ENCODE measurements at places on chromosomes 11 and 22.

- no peaks in the 10 kb centered on the region for H3K27me3 ChIP-seq
- DNase-seq: peak; percentile 0
- H3K36me3 ChIP-seq: no peaks in the 10 kb centered on the region
- H3K4me1 ChIP-seq: no peaks in the 10 kb centered on the region
- H3K4me3 ChIP-seq: no peak overlapping the region
Measured at GRCh38 chr11:97815667-97816066, 1205.1 kb upstream of the CNTN5 start.

DNA sequence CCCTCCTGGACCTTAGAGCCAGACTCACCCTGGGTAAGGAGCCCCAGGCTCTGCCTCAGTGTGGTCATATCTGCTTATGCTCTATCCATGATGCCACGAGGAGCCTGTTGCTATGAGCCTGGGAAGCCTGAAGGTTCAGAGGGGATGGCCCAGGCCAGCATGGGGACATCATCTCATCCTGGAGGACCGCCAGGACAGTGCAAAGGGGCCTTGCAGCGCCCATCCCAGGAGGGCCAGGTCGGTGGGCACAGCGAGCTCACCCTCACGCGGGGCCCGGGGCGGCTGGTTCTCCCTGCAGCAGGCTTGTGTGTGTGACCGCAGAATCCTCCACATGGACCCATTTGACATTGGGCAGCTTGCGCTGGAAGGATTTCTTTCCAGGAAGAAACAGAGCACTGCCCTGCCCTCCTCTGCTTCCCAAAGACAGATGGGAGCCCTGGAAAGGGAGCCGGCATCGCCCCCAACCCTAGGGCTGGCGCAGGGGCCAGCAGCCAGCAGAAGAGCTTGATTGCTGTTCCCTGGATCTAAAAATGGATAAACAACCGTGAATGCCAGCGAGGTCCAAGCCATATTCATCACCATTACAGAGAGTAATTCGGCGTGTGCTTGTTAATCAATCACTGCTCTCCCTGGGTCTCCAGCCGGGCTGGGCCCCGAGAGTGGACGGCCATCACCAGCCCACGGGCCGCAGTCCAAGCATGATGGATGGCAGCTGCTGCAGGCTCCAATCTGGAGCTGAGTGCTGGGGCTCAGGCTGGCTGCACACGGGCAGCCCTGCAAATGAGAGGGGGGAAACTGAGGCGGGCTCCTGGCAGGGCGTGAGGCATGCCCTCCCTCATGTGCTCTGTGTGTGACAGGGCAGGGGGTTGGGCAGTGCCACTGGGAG, 739.7 kb downstream of the BRD1 start:
- no peak overlapping the region for H3K4me3 ChIP-seq
- H3K36me3 ChIP-seq: no peaks in the 10 kb centered on the region
- H3K27ac ChIP-seq: no peak overlapping the region
- H3K4me1 ChIP-seq: no peaks in the 10 kb centered on the region

DNA sequence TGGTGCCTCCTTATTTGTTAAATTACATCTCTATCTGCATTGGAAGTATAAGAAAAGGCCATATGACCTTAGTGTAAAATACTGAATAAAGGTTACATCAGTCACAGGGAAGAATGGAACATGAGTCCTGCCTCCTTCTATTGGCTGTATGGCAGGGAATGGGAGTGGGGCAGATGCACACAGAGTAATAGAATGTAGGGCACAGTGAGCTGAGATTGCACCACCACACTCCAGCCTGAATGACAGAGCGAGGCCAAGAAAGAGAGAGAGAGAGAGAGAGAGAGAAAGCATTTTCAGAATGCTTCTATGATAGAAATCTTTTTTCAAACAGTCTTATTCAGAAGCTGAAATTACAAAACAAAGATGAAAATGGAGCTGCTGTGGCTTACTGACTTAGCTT, 58.8 kb downstream of the SLN start:
- H3K36me3 ChIP-seq: no peaks in the 10 kb centered on the region
- DNase-seq: no peak

DNA sequence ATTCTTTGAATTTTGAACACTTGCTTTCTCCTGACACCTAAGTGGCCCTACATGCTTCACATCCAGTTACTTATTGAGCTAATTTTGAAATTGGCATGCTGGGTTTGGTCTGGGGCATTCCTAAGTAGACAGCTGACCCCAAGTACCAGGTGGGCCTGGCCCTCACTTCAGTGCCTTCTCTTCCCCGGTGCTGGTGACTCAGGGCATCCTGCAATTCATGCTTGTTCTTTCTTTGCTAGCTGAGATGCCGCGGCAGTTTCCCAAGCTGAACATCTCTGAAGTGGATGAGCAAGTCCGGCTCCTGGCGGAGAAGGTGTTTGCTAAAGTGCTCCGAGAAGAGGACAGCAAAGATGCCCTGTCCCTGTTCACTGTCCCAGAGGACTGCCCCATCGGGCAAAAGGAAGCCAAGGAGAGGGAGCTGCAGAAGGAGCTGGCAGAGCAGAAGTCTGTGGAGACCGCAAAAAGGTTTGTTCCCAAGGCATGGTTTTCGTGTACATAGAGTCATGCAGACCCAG, 6.3 kb downstream of the AMPD3 start:
- H3K27ac ChIP-seq: no peak overlapping the region
- H3K27me3 ChIP-seq: no peaks in the 10 kb centered on the region
- H3K4me3 ChIP-seq: no peak overlapping the region
- H3K36me3 ChIP-seq: peaks cover 37% of the 10 kb centered on the region

DNA sequence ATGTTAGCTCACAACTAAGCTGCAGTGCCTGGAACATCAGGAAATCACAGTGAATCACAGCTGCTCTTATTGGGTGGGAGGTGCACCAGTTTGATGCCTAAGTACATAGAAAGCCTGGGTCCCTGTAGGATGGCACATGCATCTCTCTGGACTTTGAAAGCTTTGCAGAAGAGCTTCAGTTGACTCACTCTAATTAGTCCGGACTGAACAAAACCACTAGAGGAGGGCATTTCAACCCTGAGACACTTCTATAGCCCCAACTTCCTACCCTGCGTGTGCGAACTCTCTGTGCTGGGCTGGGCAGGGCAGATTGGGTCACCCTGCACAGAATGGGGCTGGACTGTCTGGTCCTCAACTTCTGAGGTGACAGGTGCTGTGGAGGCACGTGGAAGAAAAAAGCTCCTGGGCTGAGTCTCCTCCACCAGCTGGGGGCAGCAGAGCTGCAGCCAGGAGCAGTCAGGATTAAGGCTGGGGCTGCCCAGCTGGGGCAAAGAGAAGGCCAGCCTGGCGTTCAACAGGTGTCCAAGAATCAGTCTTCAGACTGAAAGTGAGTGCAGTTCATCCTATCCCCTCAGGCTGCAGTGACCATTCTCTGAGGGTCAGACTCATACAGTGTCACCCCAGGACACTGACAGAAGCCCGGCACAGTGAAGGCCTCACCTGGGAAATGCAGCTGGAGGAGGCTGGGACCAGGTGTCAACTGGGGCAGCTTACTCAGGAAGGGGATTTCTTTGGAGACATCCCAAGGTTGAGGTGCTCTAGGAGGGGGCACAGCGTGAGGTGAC, 22.1 kb downstream of the GGTLC2 start:
- H3K27ac ChIP-seq: no peak overlapping the region
- H3K27me3 ChIP-seq: peaks cover 39% of the 10 kb centered on the region
- no peaks in the 10 kb centered on the region for H3K36me3 ChIP-seq

GRCh38 chr11:100731471-100731870, 44.4 kb downstream of the ARHGAP42 start:
- H3K36me3 ChIP-seq: no peaks in the 10 kb centered on the region
- H3K27me3 ChIP-seq: no peaks in the 10 kb centered on the region
- no peak overlapping the region for H3K27ac ChIP-seq
- no peak overlapping the region for H3K4me3 ChIP-seq
- no peak for DNase-seq

GRCh38 chr22:42368379-42369249, 63.6 kb downstream of the NFAM1 start:
- H3K27ac ChIP-seq: no peak overlapping the region
- peaks cover 62% of the 10 kb centered on the region for H3K27me3 ChIP-seq
- peak overlapping the region; percentile 43 for H3K4me3 ChIP-seq
- peaks cover 1% of the 10 kb centered on the region for H3K4me1 ChIP-seq
- no peak for DNase-seq

DNA sequence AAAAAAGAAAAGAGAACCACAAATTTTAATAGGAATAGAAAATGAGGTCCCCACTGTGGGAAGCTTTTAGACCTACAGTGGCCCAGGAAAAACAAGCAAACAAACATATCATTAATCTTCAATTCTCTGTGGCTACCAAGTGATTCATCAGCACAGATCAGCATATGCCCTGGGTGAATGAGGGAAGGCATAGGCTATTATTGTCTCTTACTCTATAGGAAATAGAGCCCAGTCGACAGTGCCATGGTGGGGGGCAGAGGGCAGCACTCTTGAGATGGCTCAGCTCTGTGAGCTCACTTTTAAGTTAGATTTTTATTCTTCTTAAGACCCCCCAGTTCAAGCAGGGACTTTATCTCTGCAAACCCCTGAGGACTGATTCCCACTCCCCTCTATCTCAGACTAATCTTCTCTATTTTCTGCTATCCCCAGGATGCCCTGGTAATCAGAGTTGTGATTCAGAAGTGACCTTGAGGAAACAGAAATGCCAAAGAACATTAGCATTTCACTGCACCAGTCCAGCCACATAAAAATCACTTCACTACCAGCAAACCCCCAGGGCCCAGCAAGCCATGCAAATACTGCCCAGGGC, 9.5 kb upstream of the FEZ1 start:
- H3K27ac ChIP-seq: no peak overlapping the region
- no peaks in the 10 kb centered on the region for H3K36me3 ChIP-seq
- DNase-seq: no peak

GRCh38 chr11:90223248-90223585, 368 bp upstream of the CHORDC1 start:
- H3K36me3 ChIP-seq: no peaks in the 10 kb centered on the region
- H3K4me1 ChIP-seq: peaks cover 4% of the 10 kb centered on the region
- peak overlapping the region; percentile 97 for H3K4me3 ChIP-seq
- no peaks in the 10 kb centered on the region for H3K27me3 ChIP-seq
- H3K27ac ChIP-seq: peak overlapping the region; percentile 67

DNA sequence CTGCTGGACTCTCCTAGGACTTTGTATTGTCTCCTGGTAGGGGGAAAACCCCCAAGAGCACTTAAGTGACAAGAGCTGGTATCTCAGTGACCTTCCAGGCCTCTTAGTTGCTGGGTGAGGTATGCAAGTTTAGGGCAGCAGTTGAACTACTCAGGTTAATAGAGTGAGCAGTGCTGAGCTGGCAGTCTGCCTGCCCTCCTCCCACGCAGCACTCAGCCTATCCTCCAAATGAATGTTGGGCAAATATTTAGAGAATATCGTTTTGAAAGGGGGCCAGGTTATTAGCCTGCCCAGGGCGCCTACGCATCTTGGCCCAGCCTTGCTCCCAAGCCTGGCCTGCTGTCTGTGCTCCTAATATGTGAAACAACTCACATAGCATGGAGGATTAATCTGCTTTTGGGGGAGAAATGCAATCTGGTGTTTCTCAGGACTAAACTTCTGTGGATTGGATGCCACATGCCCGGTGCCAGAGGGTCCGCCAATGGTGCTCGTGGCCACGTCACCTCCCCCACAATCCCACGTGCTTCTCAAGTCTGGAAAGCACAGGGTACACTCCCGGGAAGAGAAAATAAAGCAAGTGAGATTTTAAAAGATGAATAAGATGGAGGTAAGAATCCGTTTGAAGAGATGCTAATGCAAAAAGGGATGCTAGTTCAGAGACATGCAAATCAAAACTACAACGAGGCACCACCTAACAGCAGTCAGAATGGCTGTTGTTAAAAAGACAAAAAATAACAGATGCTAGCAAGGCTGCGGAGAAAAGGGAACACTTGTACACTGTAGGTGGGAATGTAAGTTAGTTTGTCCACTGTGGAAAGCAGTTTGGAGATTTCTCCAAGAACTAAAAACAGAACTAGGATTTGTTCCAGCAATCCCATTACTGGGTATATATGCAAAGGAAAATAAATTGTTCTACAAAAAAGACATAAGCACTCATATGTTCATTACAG, 67.7 kb downstream of the SPON1 start:
- peak; percentile 81 for DNase-seq
- no peaks in the 10 kb centered on the region for H3K36me3 ChIP-seq
- H3K4me1 ChIP-seq: peaks cover 16% of the 10 kb centered on the region
- peaks cover 12% of the 10 kb centered on the region for H3K27me3 ChIP-seq
- H3K27ac ChIP-seq: peak overlapping the region; percentile 37

DNA sequence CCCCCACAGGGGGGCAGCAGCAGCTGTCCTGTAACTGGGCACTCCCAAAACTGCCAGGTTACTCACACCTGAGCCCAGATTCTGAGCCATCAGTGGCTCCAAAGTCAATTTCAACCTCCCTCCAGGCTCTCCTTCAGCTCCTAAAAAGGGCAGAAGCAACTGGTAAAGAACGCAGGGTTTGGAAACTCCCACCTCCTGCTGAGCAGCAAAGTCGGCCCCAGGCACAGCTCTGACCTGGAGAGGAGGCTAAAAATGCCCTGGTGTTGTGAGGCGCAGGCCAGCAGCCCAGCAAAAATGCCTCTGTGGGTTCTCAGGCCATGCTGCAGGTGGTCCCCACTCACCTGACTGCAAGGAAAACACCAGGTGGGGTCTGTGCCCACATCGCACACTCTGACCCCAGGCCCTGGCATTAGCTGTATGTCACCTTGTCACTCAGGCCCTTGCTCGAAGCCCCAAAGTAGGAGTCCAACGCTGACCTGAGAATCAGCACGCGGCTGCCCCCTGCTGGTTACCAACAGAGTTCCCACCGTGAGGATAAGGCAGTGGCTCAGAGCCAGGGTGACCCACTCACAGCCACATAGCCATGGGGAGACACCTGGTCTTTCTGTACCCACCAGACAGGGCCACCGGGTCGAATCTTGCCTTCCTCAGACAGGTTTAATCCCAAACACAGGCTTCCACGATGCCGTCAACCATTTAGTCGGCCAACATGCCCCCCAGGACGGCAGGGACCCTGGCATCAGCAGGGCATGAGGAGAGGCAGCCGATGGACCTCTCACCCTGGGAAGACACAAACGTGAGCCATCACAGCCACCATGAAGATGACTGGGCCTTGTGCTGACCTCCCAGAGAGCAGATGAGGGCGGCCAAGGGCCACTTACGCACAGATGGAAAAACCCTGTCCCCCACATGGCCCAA, 11.1 kb downstream of the POLR3H start:
- no peaks in the 10 kb centered on the region for H3K4me1 ChIP-seq
- peaks cover 49% of the 10 kb centered on the region for H3K36me3 ChIP-seq
- no peak overlapping the region for H3K27ac ChIP-seq
- DNase-seq: peak; percentile 58
- no peak overlapping the region for H3K4me3 ChIP-seq

GRCh38 chr11:125941267-125941618, 4.6 kb upstream of the VSIG10L2 start:
- DNase-seq: no peak
- H3K27ac ChIP-seq: no peak overlapping the region
- H3K4me3 ChIP-seq: no peak overlapping the region
- H3K27me3 ChIP-seq: peaks cover 17% of the 10 kb centered on the region
